ENCODE measurements at places on chromosomes 7 and 10.
A peak's percentile ranks its signal among the peaks of the same experiment; 100 is the strongest.

DNA sequence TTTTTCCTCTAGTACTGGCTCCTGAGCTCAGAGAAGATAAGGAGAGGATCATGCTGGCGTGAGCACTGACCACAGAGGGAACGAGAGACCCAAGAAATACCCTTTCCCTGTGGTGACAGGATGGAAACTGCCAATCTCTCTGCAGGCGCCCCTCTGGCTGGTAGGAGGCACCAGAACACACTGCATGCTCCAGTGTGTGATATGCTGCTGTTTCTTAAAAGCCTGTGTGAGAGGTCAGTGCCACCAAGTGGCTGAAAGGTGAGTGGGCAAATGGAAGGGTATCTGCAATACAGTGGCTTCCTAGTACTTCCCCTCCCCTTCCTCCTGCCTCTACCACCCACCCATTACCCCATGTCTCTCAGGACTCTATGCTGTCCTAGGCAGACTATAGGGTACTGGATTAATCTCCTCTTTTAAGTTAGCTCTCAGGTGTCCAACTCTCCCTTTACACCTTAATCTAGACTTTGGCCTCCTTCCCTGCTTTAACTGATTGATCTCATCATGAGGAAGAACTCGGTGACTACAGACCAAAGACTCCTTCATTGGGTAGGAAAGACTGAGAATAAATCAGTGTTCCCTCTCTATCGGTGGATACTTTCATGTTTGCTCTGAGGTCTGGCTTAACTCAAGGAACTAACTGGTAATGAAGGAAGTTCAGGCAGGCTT, 283.6 kb downstream of the ADRA2A start:
- DNase-seq: no peak

GRCh38 chr10:57333880-57334279, 933.8 kb downstream of the IPMK start:
- DNase-seq: no peak

DNA sequence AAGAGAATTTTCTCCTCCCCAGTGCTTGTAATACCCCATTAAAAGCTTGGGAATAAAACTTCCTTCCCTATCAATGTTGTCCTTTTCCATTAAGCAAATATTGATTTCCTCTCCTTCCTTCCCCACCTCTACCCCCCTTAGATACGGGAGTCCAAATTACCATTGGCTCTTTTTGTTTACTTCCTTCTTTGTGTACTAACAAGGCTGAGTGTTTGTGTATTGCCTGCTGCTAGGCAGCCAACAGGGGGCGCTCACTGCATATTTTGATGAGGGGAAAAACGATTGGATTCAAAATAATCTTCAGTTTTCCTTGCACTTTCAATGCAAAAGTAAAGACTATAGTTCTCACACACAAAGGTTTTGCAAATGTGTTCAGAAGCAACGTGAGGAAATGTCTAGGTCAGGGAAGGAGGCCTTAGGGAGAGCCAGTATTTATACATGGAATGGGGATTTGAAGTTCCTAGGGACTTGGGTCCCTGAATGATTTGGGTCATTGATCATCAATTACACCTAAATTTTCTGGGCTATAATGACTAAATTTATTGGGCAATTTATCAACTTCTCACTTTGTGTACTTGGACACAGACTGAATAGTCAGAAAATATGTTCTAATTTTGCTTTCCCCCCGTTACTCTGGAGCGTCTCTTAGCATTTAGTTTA, 23.6 kb upstream of the VPS41 start:
- peak; percentile 9 for DNase-seq

- no peak for DNase-seq
These were observed 1.3 kb downstream of the SERPINE1 start for GRCh38 chr7:101128040-101128834.

DNA sequence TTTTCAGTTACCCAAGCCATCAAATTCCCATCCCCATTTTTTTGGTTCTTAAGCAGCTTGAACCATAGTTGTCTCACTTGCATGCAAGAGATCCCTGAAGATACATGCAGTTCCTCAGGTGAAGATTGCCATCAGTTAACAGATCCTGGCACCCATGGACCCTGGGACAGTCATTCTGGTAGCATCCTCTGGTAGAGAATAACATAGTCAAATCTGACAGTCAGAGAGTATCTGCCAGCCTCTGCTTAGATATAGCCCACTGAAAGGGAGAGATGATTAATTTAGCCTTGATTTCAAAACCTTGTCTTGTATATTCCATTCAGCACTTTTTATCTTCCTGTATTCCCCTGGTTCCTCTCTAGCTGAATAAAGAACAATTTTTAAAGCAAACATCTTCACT, 280.4 kb downstream of the KCNMA1 start:
- no peak for DNase-seq

GRCh38 chr7:51456-52068, 140.8 kb upstream of the FAM20C start:
- no peak for DNase-seq

- DNase-seq: no peak
These were observed 31.6 kb upstream of the TMEM72 start for GRCh38 chr10:44879531-44879899.

- no peak for DNase-seq
These were observed 61.8 kb upstream of the A1CF start for GRCh38 chr10:50946991-50947781.

DNA sequence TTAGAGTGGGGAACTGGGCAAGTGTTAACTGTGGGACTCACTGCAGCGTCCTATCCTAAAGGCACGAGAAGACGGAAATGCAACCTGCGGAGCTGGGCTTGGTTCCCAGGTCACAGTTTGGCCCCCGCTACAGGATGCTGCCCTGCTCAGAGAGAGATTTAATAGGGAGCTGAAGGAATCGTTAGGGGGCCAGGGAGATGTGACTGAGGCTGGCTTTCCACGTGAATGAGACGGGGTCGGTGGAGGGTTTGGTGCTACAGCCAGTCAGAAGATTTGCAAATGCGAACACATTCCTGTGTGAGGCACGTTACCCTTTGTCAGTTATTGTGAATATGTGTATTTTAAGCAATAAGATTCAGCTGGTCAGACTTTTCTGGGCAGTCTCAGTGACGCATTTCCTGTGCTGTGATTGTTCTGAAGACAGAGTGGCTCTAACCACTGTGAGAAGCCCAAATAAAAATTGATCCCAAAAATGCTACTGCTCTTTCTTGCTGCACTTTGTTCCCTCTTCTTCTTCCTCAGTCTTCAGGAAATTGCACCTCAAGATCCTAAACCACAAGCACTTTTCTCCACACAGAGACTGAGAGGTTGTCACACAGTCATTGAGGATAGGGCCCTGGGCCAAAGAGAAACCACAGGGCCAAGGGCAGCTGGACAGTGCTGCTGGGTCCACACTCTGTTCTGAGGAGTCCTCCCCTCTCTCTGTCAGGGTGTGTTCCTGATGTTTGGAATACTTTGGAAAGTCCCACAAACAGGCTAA, 21.2 kb downstream of the CYP17A1 start:
- no peak for DNase-seq

GRCh38 chr10:77582710-77583115, 54.9 kb downstream of the KCNMA1 start:
- DNase-seq: no peak
